ENCODE measurements at places on chromosomes 1 and 21.

DNA sequence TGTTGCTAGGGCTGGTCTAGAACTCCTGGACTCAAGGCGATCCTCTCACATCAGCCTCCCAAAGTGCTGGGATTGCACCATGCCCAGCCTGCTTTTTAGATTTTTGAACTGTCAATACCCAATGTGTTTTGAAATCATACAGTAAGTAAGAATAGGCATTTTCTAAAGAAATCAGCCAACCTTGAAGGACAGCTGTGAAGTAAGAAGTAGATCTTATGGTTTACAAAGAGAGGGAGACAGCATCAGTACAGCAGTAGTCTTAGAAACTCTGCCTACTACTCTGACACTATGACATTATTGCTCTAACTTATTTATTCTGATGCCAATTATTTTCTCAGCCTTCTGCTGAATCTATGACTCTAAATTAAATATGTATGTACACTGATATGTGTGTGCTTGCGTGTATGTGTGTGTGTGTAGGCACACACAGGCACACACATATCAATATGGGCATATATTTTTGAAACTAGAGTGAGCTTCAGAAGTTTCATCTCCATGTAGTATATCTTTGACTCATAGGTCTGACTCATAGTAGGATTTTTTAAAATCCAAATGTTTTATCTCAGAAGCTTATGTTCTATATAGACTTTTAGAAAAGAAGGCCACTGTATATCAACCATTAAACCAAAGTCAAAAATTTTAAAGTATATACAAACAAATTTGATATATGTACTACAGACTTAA, 140.4 kb downstream of the COL24A1 start:
- no peak for DNase-seq

GRCh38 chr21:45637883-45638282, 5.6 kb upstream of the PCBP3 start:
- no peak for DNase-seq

GRCh38 chr1:111483166-111483565, 9.4 kb downstream of the C1orf162 start:
- DNase-seq, result no peak

- DNase-seq, result no peak
These were observed 16.0 kb downstream of the VANGL2 start for GRCh38 chr1:160416369-160416768.

Measured in stimulated activated CD8-positive, alpha-beta memory T cell treated with anti-CD3 and anti-CD28 coated beads, Interleukin-12 subunit alpha, Interleukin-12 subunit beta, amount 100 ng/mL, for 1 hour (primary cell).